NCI-H1436 treated with DMSO at 0.1 percent for 48 hours (cell line): ENCODE measurements at places on chromosomes 1 and 21.

DNA sequence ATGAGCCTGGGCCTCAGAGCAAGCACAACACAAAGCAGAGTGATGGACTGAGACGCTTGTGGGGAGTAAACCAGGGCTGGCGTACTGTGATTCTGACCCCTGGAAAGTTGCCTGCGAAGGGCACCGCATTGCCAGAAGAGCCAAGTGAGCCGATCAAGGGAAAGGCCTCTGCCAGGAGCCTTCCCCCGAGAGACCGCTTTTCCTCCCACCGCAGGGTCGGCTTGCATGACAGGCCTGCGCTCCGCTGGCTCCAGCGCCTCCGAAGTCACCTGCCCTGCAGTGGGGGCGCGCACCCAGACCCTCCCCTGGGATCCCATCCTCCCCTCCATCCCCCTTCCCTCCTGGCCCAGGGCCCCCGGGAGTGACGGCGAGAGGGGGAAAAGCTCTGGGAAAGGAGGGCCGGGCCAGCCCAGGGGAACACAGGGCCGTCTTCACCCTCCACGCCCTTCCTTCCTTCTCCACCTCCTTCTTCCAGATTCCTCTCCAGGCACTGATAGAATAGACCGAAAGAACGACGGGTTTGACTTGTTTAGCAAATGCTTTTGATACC lies 165.0 kb downstream of the TRIM33 start:
- no peak for DNase-seq

- no peak for DNase-seq
Observed at GRCh38 chr1:162861101-162861500, at the start of gene CCDC190. CCDC190 (minus strand) TSS chr1:162861175; CDS start chr1:162859646, 1,529 bp downstream.

DNA sequence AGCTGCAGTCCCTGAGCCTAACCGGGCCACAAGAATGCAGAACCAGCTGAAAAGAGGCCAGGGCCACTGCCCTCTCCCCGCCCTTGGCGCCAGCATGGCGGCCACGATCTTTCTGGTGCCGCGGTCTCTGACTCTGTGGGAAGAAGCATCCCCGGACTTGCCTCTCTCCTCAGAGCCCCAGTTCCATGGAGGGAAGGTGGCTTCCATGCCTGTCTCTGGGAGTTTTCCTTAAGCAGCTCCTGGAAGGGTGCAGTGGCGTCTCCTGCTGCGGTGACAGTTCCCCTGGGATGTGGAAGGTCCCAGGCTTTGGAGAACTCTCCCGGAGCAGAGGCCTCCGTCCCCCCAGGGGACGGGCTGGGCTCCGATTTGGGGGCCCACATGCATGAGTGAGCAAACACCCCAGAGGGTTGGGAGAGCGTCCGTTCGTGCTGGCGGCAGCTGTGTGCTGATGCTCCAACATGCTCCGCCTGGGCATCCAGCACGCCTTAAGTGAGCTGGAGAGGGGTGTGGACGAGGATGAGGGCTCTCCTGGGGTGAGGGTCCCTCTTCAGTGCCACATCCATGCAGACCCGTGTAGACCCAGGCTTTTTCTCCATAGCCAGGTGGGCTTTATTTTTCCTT lies 109.8 kb upstream of the COL6A1 start:
- no peak for DNase-seq

DNA sequence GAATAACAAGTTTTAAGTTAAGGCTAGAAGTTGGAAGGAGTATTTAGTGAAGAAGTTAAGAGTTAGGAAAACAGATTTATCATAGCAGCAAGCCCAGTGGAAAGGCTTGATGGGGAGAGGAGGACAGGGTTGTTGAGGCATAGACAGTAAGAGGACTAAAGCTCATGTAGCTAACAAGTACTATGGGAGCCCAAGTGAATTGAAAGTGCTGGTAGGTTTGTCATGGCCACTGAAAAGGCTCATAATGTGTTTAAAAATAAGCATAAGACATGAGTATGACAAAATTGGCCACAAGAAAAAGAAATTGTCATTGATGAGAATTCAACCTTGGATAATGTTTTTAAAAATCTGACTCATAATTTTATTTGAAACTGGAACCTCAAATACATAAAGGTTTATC lies 49.2 kb upstream of the CRB1 start:
- DNase-seq: no peak

DNA sequence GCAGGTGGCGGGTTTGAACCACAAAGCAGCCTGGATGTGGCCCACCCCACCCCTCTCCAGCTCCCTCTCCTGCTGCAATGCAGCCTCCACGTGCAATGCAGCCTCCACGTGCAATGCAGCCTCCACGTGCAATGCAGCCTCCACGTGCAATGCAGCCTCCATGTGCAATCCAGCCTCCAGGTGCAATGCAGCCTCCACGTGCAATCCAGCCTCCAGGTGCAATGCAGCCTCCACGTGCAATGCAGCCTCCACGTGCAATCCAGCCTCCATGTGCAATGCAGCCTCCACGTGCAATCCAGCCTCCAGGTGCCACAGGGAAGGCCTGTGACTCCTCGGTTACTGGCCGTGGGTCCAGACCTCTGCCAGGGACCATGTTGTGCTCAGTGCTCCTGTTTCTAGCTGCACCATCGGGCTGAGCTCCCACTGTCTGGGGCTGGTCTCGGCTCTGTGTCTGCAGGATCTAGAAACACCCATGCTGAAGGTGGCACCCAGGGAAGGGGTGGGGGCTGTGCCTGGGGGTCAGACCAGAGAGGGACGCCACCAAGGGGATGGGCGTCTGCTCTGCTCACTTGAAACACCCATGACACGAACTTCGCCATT lies 11.9 kb upstream of the LRRC3 start:
- DNase-seq: no peak

GRCh38 chr1:192951691-192952460 lies 107.3 kb downstream of the UCHL5 start:
- DNase-seq: no peak

- DNase-seq: no peak
Observed at GRCh38 chr21:40845441-40845995, 1.4 kb downstream of the DSCAM start.

GRCh38 chr1:208934933-208935332 lies 648.6 kb upstream of the CAMK1G start:
- DNase-seq: no peak

GRCh38 chr1:149887456-149888246 lies 11.7 kb upstream of the BOLA1 start:
- DNase-seq: peak; percentile 98

- DNase-seq: no peak
Observed at GRCh38 chr1:7247158-7247557, 461.9 kb downstream of the CAMTA1 start.

- DNase-seq: no peak
Observed at GRCh38 chr1:94666797-94667196, 125.2 kb upstream of the F3 start.

GRCh38 chr1:3389093-3389833 lies 65.2 kb upstream of the ARHGEF16 start:
- DNase-seq: no peak

DNA sequence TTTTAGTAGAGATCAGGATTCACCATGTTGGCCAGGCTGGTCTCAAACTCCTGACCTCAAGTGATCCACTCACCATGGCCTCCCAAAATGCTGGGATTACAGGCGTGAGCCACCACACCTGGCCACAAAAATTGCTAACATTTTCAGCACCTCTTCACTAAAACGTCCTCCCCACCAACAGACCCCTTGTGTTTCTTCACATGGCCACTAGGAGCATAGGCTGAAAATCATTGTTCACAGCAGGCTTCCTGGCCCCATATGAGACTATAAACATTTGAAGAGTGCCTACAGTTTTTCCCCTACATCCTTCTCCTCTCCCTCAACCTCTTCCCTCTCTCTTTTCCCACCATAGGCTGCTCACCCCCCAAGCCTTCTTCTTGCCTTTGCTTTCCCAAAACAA lies 28.0 kb upstream of the SFPQ start:
- no peak for DNase-seq

DNA sequence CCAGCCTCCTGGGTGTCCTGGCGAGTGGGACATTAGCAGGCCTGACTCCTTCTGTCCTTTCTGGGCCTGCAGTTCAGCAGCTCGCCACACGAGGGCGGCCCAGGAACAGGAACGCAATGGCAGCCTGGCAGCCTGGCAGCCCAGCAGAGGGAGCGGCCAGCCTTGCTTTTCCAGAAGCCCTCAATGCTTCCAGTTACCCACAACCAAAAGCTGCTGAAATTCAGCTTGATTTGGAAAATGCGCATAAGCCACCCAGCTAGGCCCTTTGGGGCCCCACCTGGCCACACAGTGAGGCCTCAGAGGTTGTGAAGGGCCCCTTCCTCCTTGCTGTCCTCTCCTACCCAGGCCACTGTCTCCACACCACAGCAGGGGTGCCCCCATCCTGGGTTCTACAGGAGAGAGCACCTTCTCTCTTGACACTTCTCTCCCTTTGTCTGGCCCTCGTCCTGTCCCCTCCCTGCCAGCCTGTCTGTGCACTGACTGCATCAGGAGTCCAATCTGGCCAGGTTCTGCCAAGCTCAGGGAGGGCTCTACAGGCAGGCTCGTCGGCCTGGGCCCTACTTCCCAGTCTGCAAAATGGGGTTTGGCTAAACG lies 103.4 kb upstream of the VAMP3 start:
- peak; percentile 39 for DNase-seq

GRCh38 chr1:181803421-181803820 lies 258.1 kb downstream of the ZNF648 start:
- no peak for DNase-seq

DNA sequence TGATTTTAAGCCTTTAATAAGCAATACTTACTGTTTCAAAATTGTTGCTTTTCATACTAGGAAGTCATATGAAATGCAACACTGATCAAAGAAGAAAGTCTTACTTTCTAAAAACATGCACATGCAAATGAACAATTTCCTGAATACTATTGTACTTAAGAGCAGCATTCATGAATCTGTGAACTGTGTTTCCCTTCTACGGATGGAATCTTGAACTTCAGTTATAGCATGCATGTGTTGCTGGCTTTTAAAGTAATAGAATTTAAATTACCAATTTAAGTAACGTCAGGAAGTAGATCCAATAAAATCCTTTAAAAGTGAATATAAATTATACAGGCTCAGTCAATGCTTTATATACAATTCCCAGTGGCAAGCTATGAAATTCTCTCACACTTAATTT lies 348.9 kb downstream of the KCNT2 start:
- DNase-seq: no peak

- no peak for DNase-seq
Observed at GRCh38 chr1:174777262-174777661, 222.5 kb upstream of the CACYBP start.

DNA sequence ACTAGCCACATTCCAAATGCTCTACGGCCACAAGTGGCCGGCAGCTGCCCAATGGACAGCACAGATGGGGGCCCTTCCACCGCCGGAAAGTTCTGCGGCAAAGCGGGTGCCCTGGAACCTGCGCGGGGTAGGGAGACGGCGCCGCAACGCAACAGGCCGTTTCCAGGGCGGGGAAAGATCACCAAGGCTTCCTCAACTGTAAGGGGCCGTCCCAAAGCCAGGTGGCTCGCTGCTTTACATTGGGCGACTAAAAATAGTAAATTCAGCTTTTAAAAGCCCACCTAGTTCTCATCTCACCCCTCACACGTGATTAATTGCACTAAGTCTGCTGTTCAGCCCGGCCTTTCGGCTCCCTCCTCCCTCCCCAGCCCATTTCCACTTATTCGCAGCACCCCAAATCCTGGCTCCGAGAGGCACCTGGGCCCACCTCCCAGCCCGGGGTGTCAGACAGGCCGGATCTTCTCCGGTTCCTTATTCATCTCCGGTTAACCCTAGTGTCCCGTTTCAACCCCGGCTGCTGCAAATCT lies 643 bp downstream of the CFAP298 start:
- no peak for DNase-seq

DNA sequence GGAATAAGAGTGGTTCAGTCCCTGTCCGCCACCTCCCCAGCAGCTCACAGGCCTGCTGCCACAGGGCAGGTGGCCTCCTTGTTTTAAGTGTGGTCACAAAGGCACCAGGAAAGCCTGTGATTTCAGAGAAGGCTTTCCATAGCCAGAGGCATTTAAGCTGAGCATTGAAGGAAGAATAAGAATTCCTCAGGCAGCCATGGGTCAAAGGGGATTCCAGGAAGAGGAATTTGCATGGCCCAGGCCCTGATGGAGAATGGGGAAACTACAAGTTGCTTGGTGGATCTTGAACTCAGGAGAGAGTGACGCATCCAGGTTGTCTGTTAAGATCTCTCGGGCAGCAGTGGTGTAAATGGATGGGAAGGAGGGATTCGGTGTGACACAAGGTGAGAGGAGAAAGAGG lies 66.7 kb downstream of the KLHDC7A start:
- DNase-seq: no peak

- DNase-seq: no peak
Observed at GRCh38 chr1:18642278-18643095, 11.8 kb downstream of the PAX7 start.

DNA sequence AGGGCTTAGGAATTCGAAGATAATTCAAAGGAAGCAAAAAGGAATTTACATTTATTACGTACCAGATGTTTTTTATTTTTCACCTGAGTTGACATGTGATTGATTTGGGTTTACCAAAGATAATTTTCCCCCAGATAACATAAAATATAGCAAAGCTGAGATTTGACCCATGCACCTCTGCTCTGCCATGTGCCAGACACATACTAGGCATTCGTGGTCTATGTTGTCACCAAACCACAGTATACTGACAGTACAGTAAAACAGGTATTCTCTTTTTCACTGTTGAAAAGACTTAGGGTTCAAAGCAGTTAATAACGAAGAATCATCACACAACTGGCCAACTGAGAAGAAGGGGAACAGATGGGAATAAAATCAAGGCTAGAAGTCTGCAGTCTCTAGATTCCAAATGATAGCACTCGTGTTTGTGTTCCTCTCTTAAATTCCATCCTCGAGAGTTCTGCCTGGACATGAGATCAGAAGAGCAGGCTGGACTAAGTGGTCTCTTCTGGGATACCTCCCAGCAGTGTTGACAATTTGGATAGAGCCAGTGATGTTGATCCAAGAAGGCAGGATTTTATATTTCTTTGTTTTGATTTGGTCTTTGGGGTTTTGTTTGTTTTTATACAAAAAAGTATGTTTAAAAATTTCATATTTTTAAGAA lies 85.3 kb upstream of the RAVER2 start:
- DNase-seq: no peak

DNA sequence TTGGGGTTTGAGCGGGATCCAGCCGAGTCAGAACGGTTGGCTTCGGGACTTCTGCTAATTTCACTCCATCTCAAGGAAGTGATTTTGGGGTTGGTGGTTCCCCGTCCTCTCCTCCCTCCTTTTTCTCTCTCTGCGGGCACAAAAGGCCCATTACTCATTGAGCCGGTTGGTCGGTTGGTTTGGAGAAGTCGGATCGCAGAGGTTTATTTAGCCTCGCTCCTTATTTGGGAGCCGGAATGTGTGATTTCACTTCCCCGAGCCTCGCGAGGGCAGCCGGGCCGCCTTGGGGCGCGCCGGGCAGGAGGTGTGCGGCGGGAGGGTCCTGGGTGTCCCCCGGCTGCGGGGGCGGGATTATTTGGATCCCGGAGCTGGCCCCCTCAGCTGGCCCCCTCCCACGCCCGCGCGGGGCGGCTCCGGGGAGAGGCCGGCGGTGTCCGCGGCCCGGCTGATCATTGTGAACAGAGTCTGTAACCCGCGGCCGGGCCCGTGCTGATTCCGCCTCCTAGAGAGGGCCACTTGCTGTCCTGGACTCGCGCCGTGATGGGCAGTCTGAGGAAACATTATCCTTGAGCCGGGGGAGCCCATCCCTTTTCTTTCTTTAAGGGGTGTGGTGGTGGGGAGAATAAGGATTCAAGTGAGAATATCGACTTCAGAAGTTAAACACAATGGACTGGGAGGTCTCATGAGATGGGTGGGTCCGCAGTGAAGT lies 1.2 kb downstream of the MAPKAPK2 start:
- no peak for DNase-seq
